Activated CD4-positive, CD25-positive, alpha-beta regulatory T cell treated with anti-CD3 and anti-CD28 coated beads, Interleukin-2, amount 50 U/mL, for 24 hours (primary cell): ENCODE measurements at places on chromosomes 2 and 18.
A peak's percentile ranks its signal among the peaks of the same experiment; 100 is the strongest.

- ATAC-seq, result no peak
Measured at GRCh38 chr2:190582019-190582418, 47.5 kb upstream of the NEMP2 start.

GRCh38 chr18:75200071-75200470, 8.9 kb downstream of the PTGR3 start:
- peak; percentile 15 for ATAC-seq

GRCh38 chr2:239289545-239289944, 111.3 kb downstream of the HDAC4 start:
- no peak for ATAC-seq

GRCh38 chr18:21700528-21701075, 4.0 kb downstream of the ABHD3 start:
- no peak for ATAC-seq

GRCh38 chr2:100197631-100198153, 55.3 kb upstream of the AFF3 start:
- no peak for ATAC-seq

DNA sequence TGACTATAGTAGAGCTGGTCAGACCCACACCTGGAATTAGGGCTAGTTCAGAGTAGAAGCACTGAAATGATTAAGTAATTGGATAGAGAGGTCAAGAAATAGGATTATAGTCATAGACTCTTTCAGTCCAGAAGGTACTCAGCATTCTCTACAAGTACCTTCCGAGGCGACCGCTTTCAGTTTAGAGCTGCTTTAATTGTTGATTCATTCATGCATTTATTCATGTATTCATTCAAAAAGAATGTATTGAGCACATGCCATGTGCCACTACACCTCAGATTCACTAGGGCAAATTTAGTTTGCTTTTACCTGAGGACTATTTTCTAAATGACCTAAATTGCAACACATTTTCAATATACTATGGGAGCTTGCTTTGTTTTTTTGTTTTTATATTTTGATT, 48.7 kb downstream of the CRIM1 start:
- ATAC-seq, result no peak

- ATAC-seq, result no peak
Measured at GRCh38 chr2:234979204-234980167, 27.7 kb downstream of the SH3BP4 start.

- ATAC-seq, result no peak
Measured at GRCh38 chr2:109285244-109285651, 156.2 kb downstream of the SH3RF3 start.

DNA sequence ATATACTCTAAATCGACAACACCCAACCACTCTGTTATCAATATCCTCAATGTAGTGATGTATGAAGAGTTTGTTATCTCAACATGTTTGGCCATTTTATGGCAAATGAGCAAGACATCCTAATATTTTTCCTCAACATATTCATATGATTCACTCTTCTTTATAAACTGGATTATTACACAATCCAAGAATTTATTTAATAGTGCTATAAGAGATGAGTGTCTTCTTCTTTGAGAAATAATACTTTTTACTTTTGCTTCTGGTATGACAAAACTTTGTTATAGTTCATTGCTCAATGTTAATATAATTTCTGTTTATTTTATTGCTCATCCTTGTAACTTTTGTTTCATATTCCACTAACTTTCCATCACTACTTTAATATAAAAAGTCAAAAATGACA, 44.3 kb downstream of the SCN9A start:
- ATAC-seq, result no peak

DNA sequence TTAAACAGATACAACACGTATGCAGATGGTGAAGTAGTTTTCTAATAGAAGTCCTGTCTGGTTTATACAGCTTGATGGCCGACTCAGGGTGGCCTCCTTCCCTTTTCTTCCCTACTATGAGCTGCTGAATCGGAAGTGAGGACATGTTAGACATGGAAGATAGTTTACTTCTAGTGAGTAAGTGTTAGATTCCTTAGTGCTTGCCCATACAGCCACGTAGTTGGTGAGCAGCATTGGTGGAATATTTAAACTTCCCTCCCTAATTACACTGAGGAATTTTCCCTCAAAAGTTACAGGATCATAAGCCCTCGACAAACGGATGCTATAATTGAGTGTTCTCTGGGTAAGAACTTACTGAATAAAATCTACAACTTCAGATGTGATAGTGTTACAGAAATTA, 52.1 kb downstream of the RHBDD1 start:
- no peak for ATAC-seq

GRCh38 chr2:12686708-12687283, 29.9 kb upstream of the TRIB2 start:
- no peak for ATAC-seq

GRCh38 chr2:233700028-233700635, 7.4 kb downstream of the UGT1A6 start:
- ATAC-seq, result no peak

- no peak for ATAC-seq
Measured at GRCh38 chr2:60938301-60938700, 56.9 kb downstream of the REL start.

GRCh38 chr2:37005118-37005868, 39.0 kb upstream of the STRN start:
- peak; percentile 86 for ATAC-seq

DNA sequence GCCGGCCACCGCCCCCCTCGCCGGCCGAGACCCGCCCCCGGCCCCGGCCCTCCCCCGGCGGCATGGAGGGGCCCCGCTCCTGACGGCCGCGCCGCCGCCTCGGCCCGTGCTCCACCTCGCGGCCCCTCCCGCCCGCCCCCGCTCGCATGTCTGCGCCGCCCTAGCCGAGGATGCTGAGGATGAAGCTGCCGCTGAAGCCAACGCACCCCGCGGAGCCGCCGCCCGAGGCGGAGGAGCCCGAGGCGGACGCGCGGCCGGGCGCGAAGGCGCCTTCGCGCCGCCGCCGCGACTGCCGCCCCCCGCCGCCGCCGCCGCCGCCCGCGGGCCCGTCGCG, 397 bp downstream of the ZCCHC2 start:
- ATAC-seq, result no peak

GRCh38 chr18:7632152-7633098, 65.3 kb downstream of the PTPRM start:
- ATAC-seq, result no peak

DNA sequence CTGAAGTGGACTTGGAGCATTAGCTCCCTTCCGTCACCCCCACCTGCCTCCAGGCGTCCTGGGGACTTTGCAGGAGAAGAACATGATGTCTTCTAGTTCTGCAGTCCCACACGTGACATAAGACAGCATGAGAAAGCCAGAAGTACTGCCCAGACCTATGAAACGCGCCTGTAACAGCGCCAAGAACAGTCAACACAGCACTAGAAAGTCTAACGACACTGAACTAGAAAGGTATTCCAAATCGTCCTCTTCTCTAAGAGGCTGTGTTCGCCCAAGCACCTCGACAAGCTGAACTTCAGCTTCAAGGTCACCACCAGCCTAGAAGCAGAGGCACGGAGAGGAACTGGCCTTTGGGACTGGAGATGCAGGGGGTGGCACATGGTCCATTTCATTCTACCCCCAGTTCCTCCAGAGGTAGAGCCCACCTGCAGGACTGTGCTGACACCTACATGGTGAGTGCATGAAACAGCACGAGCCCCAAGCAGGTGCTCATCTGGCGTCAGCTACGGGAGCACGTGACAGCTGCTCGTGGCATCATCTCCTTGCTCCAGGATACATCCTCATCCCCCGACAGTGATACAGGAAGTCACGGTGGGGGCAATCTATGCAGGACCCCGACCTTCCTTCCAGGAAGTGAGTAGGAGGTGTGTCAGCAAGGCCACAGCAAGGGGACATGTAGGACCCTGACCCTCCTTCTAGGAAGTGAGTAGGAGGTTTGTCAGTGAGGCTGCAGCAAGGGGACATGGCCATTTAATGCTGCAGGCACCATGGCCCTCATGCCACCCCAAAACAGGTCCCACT, 3.7 kb downstream of the HDAC4 start:
- ATAC-seq, result no peak

DNA sequence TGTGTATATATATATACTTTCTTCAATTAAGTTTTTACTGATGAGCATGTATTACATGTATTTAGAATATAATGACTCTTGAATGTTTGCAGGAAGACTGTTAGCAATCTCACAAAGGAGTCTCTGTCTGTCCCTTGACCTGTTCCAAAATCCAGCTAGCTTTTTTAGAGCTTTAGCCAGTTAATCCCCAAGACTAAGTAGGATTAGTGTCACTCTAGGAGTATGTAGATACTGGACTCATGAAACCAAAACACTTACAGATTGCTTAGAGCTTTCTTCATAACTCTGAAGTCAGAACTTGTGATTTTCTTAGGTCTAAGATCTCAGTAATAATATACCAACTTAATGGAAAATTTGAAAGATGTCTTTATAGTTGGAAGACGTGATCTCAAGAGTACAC, 2.2 kb downstream of the UBXN4 start:
- ATAC-seq, result no peak

- no peak for ATAC-seq
Measured at GRCh38 chr18:12321333-12321732, 13.3 kb downstream of the TUBB6 start.

DNA sequence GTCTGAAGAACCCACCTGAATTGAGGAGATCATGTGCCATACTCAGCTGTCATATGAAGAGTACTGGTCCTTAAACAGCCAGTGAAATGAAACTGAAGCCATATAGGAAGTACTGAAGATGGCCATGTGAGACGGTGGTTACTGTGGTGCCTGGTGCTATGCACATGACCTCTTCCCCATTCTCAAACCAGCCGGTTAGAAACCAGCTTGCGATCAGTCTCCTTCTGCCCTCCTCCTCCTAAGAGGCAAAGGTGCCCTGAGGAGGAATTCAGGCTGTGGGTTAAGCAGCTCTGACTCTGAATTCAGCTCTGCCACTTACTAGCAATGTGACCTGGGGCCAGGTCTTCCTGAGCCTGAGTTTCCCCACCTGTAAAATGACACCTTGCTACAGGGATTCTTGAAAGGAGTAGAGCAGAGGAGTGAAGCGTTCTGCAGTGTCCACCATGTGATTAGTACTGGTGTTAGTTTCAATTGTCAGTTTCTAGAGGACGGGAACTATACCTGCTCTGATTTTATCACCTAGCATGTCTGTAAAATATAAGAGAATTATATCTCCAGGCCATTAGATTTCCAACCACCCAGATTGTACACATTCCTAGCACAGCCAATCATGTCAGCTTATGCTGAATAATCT, 5.1 kb downstream of the FECH start:
- no peak for ATAC-seq

DNA sequence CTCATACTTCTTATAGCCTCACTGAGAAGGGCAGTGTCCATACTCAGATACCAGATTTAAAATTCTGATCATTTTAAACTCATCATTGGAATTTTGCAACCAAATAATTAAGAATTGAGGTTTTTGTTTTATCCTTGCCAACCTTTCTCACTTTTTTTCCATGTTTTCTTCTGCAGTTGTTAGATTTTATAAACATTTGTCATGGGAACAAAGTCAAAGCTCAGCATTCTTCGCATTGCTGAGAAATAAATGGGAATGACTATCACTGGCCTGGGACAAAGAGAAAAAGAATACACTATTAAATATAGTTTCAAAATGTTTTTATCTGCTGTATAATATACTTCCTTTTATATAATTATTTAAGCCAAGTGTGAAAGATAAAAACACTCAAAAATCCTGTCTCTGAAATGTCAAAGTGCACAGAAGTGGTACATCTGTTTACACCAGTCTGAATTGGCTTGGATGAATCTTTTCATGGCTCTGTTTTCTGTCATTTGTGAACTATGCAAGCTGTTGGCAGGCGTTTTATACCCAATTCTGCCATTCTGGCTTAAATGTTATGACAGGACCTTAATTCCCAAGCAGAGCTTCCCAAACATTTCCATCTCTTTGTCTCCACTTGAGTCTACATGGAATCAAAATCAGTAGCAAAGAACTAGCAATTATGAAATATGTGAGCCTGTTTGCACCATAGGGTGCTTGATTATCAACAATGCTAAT, 249.3 kb upstream of the SYT4 start:
- no peak for ATAC-seq

DNA sequence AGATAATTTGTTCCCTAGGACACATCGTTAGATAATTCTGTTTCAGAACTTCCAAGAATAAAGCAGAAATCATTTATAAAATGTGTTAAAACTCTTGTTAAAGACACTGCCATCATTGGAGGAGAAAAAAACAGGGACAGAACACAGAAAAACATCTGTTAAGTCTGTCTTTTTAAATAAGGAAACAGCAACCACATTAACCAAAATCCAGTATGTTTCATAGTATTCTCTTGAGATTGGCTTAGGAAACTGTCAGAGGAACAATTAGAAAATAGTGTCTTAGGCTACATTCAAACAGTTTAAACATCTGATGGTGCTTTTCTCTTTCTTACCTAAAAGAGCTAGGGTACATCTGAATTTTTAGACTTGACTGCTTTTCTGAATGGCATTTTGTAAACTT, 81.6 kb downstream of the PMS1 start:
- no peak for ATAC-seq

DNA sequence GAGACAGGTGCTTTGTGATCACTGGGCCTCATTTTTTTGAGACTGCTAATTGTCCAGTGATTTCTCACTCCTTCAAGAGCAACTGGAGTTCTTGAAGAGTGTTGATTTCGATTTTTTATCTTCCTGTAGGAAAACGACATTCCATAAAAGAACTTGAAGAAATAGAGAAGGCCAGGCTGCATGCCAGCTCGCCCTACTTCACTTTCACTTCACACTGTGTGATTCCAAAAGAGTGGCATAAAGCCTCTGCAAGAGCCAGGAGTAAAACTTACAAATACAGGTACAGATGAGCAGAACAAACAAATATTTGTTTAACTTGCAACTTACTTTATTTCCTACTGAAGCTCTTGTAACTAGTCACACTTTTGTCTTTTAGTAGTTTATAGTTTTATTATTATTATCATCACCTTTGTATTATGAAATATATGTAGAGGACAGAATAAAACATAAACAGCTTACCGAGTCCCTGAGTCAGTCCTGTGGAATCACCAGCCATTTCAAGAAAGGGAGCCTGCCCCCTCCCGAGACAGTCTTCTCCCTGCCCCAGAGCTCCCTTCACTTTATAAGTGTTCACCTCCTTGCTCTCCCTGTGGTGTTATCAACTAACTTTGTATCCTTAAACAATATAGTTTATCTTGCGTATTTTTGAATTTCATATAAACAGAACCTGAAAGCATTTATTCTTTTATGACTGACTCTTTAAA, 8.7 kb downstream of the FAM228A start:
- no peak for ATAC-seq

GRCh38 chr2:103784261-103784660, 1022.4 kb downstream of the TMEM182 start:
- ATAC-seq, result no peak

- peak; percentile 84 for ATAC-seq
Measured at GRCh38 chr2:160652236-160652635, 158.6 kb upstream of the RBMS1 start.
